ENCODE measurements at places on chromosomes 16 and 17. TPM values are rescaled to one million over a fixed set of nuclear protein-coding genes. Genes with fewer than 3 reads are reported as not detected.

Gene GSG1L2
- not detected for polyA plus RNA-seq

Gene CBLN1
- 4.5 TPM for polyA plus RNA-seq

Gene PYY
- polyA plus RNA-seq = not detected

Gene PRSS33
- polyA plus RNA-seq = not detected

Gene CXCL16
- polyA plus RNA-seq = 0.25 TPM
